Activated CD8-positive, alpha-beta memory T cell treated with anti-CD3 and anti-CD28 coated beads, Interleukin-2, amount 50 U/mL, for 4 hours (primary cell): ENCODE measurements at places on chromosomes 16 and 17.

GRCh38 chr17:62566996-62567578, 60.4 kb upstream of the MRC2 start:
- no peak for DNase-seq

DNA sequence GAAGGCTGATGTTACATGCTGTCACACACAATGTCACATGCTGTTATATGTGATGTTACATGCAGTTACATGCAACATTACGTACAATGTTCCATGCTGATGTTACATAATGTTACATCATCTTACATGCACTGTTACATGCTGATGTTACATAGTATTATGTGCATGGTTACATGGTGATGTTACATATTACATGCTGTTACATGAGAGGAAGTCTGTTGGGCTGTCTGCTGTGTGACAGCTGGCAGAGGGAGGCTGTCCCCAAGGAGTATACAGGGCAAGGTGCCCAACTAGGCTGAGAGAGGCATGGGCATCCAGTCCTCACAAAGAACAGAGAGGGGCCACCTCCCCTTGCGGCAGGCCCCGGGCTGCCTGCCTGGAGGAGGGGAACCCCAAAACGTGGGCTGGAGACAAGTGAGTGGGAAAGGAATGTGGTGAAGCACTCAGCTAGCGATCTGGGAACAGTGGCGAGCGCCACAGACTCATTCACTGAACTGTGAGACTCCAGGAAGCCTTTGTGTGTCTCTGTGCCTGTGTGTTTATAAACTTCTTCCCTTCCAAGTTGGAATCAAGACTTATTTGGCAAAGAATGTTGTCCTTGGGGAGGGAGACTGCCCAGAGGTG, 30.6 kb downstream of the TMEM92 start:
- DNase-seq, result no peak

DNA sequence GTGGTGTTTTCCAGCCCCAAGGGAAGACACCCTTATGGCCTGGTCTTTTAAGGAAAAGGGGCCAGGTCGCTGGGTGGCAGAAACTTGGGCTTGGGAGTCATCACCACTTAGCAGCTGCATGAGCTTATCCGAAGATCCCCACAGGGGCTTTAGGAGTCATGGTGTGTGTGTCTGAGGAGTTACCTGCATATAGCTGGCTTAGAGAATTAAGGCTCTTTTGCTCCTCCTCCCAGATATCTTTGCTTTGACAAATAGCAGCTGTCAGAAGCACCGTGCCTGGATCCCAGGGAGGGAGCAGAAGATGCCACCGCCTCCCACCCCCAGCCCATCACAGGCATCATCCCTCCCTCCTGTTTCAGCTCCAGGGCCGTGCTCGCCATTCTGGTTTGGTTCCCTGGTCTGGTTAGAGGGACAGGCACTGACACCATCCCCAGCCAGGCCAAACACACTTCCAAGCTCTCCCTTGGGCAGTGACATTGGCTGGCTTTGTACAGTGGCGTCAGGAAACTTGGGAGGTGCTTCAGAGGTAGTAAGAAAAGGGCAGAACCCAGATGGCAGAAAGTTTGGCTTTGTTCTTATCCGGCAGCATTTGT, 17.4 kb downstream of the LDHD start:
- DNase-seq, result no peak

- DNase-seq, result no peak
Measured at GRCh38 chr17:11330826-11331225, 89.8 kb downstream of the SHISA6 start.
